Effector memory CD8-positive, alpha-beta T cell (primary cell): ENCODE measurements at places on chromosomes 3 and 15.

GRCh38 chr15:26736502-26737248, 36.2 kb downstream of the GABRB3 start:
- H3K27ac ChIP-seq, result no peak overlapping the region
- DNase-seq, result no peak
- H3K4me3 ChIP-seq, result no peak overlapping the region
- no peaks in the 10 kb centered on the region for H3K27me3 ChIP-seq
- H3K4me1 ChIP-seq, result no peaks in the 10 kb centered on the region
- H3K36me3 ChIP-seq, result no peaks in the 10 kb centered on the region

GRCh38 chr3:113783463-113783862, 36.6 kb downstream of the ATP6V1A start:
- DNase-seq, result no peak
- no peak overlapping the region for H3K27ac ChIP-seq
- peaks cover 24% of the 10 kb centered on the region for H3K36me3 ChIP-seq
- H3K4me3 ChIP-seq, result no peak overlapping the region

GRCh38 chr3:151398895-151399294, 14.3 kb upstream of the P2RY12 start:
- no peak overlapping the region for H3K27ac ChIP-seq
- H3K27me3 ChIP-seq, result no peaks in the 10 kb centered on the region
- H3K36me3 ChIP-seq, result no peaks in the 10 kb centered on the region
- DNase-seq, result no peak
- H3K4me3 ChIP-seq, result no peak overlapping the region

DNA sequence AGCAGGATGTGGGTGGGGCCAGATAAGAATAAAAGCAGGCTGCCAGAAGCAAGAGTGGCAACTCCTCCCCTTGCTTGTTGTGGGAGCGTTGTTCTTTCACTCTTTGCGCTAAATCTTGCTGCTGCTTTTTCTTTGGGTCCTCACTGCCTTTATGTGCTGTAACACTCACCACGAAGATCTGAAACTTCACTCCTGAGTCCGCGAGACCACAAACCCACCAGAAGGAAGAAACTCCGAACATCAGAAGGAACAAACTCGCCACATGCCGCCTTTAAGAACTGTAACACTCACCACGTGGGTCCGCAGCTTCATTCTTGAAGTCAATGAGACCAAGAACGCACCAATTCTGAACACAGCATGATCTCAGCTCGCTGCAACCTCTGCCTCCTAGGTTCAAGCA, 72.9 kb downstream of the IL12A start:
- H3K27ac ChIP-seq, result no peak overlapping the region
- H3K4me3 ChIP-seq, result peak overlapping the region; percentile 63
- no peak for DNase-seq
- no peaks in the 10 kb centered on the region for H3K36me3 ChIP-seq
- H3K4me1 ChIP-seq, result no peaks in the 10 kb centered on the region
- peaks cover 8% of the 10 kb centered on the region for H3K27me3 ChIP-seq

DNA sequence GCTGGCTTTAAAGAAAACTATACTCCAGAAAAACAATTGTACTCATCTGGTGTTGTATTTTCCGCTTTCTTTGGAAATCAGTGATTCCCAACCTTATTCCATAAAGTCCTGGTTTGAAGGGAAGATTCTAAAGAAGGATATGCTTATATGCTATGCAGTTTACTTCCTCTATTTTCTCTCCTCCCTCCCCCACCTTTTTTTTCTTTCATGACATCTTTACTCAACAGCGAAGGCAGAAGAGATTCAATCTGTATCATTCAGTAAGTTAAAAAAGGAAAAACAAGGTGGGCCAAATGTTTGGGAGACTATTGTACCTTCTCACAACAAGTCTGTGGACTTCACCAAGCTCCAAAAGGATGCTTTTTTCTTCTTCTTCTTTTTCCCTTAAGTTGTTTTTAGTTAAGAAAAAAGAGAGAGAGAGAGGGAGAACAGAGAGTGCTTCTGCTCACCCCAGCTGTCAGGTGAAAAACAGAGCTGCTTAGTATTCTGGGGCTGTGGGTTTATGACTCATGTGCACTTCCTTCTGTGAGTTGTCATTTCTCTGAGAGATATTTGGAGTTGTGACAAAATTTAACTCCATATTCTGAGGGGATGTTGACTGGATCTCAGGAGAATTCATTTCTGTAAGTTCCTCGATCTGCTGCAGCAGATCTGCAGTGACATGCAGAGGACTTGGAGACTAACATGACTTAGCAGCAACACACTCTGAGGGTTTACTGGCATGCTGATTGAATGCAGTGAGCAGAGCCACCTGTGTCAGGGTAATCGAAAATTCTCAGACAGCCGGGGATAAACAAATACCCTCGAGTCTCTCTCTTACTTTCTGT, 70.7 kb downstream of the SSR3 start:
- peak; percentile 44 for DNase-seq
- H3K4me3 ChIP-seq, result peak overlapping the region; percentile 53
- H3K4me1 ChIP-seq, result peaks cover 34% of the 10 kb centered on the region
- peak overlapping the region; percentile 84 for H3K27ac ChIP-seq

DNA sequence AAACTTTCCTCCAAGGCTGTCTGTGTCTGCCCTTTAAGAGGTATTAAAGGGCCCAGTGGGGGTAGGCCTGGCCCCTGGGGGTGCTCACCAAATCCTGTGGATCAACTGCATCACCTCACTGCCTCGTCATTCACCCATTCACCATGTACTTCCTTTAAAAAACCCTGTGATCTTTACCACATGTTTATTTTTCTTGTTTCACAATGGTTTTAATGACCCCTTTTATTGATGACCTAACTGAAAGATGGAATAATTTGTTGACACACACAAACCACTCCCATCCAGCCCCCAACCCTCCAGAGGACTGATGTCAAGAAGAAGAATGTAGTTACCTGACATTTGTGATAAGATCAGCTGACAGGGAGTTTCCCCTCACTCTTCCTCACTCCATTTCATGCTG, 40.8 kb downstream of the KCNAB1 start:
- peaks cover 16% of the 10 kb centered on the region for H3K4me1 ChIP-seq
- no peaks in the 10 kb centered on the region for H3K27me3 ChIP-seq
- H3K4me3 ChIP-seq, result peak overlapping the region; percentile 9
- peak overlapping the region; percentile 62 for H3K27ac ChIP-seq

DNA sequence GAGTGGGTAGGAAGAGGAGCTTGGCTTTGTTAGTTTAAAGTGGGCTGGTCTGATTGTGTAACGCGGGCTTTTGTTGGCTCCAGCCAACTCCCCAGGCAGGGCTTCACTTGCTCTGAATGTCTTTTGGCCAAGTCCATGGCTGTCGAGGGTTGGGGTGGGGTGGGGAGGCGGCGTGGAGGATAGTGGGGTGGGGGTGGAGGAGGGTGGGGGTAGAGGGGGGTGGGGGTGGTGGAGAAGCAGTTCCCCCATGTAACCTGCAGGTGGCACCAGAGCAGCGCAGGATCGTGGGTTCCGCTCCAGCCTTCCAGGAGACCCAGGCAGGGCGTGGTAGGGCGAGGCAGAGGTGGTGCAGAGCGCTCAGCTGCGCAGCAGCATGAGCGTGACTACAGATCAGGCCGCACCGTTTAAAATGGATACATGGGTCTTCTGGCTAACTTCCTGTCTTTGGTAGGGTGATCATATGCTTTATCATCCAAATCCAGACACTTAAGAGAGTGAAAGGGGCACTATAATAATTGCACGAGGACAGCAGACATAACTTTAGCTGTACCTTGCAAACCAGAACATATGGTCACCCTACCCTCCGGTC, 28.3 kb downstream of the GOLGA6A start:
- H3K4me1 ChIP-seq, result peaks cover 1% of the 10 kb centered on the region
- no peaks in the 10 kb centered on the region for H3K27me3 ChIP-seq
- H3K4me3 ChIP-seq, result no peak overlapping the region
- DNase-seq, result peak; percentile 47

DNA sequence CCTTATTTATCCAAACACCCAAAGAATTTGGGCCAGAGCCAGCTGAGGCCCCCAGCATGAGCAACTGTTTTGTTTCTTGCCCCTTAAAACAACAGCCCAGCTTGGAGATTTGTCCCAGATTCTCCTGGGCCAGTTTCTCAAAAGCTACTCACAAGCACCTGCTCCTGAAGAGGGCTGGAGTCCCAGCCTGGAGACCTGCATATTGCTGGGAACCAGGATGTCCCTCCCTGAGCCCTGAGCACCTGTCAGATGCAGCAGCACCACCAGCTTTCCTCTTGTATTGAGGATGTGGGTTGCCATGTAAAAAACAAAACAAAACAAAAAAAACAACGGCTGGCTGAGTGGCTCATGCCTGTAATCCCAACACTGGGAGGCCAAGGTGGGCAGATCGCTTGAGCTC, 7.0 kb upstream of the RFT1 start:
- H3K27me3 ChIP-seq, result no peaks in the 10 kb centered on the region
- no peak overlapping the region for H3K27ac ChIP-seq
- no peaks in the 10 kb centered on the region for H3K36me3 ChIP-seq
- no peaks in the 10 kb centered on the region for H3K4me1 ChIP-seq
- H3K4me3 ChIP-seq, result no peak overlapping the region

- DNase-seq, result no peak
- no peak overlapping the region for H3K27ac ChIP-seq
- no peaks in the 10 kb centered on the region for H3K27me3 ChIP-seq
- no peak overlapping the region for H3K4me3 ChIP-seq
- H3K4me1 ChIP-seq, result no peaks in the 10 kb centered on the region
These were observed 44.5 kb upstream of the SEC22A start for GRCh38 chr3:123157209-123157597.

- DNase-seq, result no peak
- no peak overlapping the region for H3K27ac ChIP-seq
- H3K4me1 ChIP-seq, result no peaks in the 10 kb centered on the region
These were observed 1.1 kb downstream of the MESP2 start for GRCh38 chr15:89777073-89777751.

DNA sequence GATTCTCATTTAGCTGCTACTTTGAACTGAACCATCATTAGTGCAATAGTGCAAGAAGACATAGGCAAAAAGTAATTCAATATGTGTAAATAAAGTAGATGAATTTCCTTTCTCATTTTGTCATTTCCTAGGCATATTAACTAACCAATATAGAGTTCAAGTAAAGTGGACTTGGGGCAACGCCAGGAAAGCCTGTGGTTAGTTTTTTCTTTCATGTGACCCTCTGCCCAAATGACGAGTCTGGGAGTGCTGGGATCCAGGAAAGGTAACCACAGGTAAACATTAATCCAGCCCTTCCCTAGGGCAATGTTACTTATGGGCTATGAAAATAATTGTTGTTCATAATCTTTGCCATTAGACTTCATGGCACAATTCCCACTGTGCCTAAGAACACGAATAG, 181.0 kb downstream of the VPS13C start:
- no peak overlapping the region for H3K27ac ChIP-seq
- no peaks in the 10 kb centered on the region for H3K4me1 ChIP-seq
- H3K27me3 ChIP-seq, result no peaks in the 10 kb centered on the region

DNA sequence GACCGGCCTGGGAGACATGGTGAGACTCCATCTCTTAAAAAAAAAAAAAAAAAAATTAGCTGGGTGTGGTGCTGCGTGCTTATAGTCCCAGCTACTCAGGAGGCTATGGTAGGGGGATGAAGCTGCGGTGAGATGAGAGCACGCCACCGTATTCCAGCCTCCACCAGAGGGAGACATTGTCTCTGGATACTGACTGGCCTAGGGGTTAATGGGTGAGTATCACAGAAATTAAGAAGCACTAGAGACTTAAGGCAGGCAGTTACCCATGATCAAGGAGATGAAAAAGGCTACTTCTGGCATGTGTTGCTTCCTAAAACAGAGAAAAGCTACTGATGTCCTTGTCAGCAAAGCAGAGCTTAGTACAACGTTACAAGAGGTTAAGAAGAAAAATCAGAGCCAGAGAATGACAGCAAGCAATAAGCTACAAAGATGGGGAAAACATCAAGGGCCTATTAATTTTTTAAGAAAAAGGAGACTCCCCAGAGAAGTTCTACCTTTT, 8.6 kb downstream of the TFRC start:
- no peak overlapping the region for H3K27ac ChIP-seq
- H3K27me3 ChIP-seq, result no peaks in the 10 kb centered on the region
- peaks cover 85% of the 10 kb centered on the region for H3K36me3 ChIP-seq
- H3K4me3 ChIP-seq, result no peak overlapping the region
- peak; percentile 72 for DNase-seq
- H3K4me1 ChIP-seq, result peaks cover 8% of the 10 kb centered on the region

DNA sequence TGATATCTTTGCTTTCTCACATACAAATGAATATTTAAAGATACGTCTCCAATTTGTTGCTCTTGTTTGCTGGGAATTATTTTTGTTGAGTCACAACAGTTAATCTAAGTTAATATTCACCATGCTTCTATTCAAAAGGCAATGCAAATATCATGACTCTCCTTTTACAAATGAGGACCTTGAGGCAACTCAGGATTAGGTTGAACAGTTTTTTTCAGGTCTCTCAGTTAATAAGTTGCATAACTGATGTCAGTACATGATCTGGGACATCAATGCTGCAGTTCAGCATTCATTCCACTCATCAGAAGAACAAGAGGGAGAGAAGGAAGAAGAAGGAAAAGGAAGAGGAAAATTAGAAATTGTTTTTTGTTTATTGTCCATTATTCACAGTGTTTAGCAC, 781 bp upstream of the NAALADL2 start:
- DNase-seq, result no peak
- H3K4me1 ChIP-seq, result no peaks in the 10 kb centered on the region
- no peak overlapping the region for H3K27ac ChIP-seq
- H3K36me3 ChIP-seq, result no peaks in the 10 kb centered on the region
- H3K27me3 ChIP-seq, result no peaks in the 10 kb centered on the region

DNA sequence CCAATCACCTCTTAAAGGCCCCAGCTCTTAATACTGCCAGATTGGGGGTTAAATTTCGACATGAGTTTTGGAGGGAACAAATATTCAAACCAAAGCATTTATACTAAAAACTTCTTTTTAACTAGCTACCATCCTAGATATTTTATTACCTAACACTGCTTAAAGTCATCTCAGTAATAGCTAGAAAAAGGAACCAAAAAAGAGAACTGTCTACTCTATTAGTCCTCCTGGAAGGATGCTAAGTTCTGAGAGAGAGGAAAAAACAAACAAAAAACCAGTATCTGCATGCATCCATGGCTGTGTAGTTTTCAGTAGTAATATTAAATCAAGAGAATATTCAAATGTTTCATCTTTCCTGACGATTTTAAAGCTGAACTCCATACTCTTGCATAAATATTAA, 5.8 kb downstream of the CPOX start:
- no peaks in the 10 kb centered on the region for H3K27me3 ChIP-seq
- no peak overlapping the region for H3K4me3 ChIP-seq
- peaks cover 50% of the 10 kb centered on the region for H3K4me1 ChIP-seq
- H3K27ac ChIP-seq, result no peak overlapping the region
- no peak for DNase-seq

- H3K36me3 ChIP-seq, result no peaks in the 10 kb centered on the region
- no peak overlapping the region for H3K4me3 ChIP-seq
- H3K4me1 ChIP-seq, result no peaks in the 10 kb centered on the region
- H3K27me3 ChIP-seq, result peaks cover 42% of the 10 kb centered on the region
- DNase-seq, result no peak
- H3K27ac ChIP-seq, result no peak overlapping the region
These were observed 18.2 kb upstream of the AMOTL2 start for GRCh38 chr3:134392336-134392983.
